ENCODE measurements at places on chromosomes 11 and 22.
A peak's percentile ranks its signal among the peaks of the same experiment; 100 is the strongest.

DNA sequence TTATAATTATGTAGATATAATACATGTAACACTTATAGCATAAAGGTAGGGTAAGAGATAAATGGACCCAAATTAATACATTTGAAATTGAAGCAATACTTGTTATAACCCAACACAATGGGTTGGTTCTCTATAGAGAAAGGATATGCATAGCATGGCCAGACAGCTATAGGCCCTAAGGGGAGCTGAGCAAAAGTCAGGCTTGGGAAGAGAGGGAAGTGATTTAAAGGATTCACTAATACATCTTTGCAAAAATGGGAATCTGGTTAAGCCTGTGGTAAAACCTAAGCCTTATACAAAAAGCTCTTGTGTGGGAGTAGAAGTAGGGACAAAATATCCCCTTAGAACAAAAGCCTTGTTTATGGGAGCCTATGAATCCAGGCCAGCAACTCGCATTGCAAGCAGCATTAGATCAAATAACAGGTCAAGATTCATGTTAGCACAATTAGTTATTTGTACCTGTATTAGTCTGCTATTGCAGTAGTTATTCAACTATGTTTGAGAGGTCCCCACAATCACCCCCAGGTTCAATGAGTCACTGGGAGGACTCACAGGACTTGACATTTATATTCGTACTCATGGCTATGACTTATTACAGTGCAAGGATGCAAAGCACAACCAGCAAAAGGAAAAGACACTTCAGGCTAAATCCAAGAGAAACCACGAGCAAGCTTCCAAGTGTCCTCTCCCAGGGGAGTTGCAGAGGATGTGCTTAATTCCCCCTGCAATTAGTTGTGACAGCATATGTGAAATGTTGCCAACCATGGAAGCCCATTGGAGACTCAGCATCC lies 144.7 kb upstream of the LMO1 start:
- no peak for DNase-seq

DNA sequence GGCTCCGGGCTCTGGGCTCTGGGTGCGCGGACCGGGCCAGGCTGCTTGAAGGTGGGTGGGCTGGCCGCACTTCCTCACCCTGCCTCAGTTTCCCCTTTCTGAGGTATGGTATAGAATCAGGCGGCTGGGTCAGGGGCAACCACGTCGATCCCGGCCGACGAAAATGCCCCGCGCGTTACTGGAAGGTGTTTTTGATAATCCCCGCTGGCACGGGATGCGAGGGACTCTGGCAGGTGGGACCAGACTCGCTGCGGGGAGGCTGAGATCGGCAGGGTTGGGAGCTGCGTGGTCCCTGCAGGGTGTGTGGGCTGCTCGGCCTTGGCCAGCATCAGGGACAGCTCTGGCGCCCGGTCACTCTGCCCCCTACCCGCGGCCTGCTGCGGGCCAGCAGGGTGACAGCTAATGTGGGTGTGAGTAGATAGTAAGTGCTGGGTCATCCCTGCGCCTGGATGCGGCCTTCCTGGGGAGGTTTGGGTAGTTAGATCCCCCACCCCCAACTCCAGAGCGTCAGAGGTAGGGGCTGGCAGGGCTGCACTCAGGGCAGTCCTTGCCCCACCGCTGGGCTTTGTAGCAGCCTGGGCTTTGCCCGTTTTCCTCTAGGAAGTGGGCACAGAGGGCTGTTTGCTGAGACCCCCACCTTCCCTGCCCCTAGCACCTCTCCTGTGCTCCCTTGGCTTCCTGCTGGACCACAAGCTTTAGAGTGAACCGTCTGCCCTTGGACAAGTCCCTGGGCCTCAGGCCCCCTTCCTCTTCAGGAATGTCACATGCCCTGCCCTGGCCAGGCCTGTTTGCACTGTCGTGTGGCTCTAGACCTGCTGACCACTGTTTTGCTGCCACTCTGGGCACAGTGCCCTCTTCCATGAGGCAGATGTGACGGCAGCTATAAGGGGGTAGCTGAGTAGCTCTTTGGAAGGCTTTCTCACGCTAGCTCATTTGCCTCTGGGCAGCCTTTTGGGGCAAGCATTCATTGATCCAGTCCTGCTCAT lies 579 bp downstream of the TANGO2 start:
- DNase-seq: peak; percentile 43

DNA sequence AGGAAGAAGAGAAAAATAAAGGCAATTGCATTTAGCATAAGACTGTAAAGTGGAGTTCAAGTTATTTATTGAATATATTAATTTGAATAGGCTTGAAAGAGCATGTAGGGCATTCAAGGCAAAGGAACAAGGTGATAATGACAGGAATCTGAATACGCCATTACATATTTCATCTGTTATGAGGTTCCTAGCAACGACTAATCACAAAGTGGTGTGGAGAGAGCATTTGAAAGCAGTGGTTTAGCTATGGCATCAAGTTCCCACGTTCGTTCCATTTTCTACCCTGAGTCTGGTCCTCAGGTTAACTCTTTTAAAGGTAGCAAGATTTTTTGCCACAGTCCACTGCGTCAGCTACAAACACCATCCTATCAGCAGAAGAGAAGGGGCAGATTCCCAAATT lies 59.4 kb downstream of the CNTN5 start:
- DNase-seq: no peak

DNA sequence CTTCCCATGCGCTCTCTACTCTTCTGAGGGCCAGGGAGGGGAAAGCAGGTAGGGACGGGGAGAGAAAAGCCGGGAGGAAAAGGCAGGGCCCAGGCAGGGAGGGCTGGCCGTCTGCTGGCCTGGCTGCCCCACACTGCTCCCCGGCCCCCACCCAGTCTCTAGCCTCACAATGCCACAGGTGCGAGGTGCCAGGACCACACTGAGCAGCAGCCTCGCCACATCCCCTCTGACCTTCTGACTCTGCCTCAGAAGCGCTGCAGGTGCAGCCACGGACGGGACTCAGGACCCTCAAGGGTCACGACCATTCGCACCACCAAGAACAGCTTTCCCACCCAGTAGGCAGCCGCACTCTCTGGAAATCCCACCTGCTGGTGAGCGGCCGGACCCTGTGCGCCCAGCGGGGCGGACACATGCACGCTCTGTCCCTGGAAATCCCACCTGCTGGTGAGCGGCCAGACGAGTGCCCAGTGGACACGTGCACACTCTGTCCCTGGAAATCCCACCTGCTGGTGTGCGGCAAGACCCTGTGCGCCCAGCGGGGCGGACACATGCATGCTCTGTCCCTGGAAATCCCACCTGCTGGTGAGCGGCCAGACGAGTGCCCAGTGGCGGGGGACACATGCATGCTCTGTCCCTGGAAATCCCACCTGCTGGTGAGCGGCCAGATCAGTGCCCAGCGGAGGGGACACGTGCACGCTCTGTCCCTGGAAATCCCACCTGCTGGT lies 20.1 kb downstream of the TOLLIP start:
- DNase-seq: no peak

DNA sequence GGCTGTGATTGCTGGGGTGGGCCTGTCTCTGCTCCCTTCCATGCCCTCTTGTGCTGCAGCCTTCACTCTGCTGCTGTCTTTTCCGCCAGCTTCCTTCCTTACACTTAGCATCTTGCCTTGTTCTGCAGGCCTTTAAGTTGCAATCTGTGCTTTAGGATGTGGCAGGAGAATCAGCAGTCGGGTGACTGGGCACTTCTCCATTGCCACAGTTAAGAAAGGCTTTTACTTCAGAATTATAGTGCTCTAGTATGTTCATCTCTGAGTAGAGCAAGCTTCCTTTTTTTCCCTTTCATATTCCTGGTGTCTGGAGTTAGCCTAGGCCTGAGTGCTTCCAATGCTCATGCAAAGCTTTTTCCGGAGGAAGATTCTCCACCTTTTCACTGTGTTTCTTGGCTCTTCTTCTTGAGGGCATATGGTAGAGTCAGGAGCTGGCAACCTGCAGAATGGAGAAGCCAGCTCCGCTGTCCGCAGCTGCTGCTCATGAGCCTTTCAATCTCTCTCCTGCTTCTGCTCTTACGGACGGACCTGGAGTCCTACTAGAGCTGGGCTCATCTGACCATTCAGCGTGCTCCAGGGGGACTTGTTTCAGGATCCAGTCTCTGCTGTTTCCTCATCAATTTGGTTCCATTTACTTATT lies 20.2 kb downstream of the PPP6R2 start:
- no peak for DNase-seq

- DNase-seq: no peak
These were observed 30.5 kb downstream of the KCNQ1 start for GRCh38 chr11:2475136-2475918.

DNA sequence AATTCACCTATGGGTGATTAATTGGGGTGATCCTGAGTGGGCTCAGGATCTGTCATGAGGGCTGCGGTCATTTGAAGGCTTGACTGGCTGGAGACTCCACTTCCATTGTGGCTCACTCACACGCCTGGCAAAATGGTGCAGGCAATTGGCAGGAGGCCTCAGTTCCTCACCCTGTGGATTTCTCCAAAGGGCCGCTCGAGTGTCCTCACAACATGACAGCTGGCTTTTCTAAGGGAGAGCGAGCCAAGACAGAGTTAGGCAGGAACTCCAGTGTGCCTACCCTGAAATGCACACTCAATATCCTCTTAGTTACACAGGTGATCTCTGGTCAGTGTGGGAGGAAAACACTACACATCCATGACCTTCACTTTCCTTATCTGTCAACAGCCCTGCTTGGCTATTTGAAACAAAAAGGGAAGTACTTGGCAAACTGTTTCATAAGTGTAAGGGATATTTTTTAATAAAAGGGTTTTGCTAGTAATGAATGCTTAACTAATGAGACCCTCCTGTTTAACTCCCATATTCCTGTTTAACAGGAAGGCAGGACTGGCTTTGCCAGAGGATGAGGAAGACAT lies 25.7 kb downstream of the OSBP2 start:
- no peak for DNase-seq

GRCh38 chr11:728901-729491 lies 18.3 kb upstream of the TALDO1 start:
- no peak for DNase-seq

DNA sequence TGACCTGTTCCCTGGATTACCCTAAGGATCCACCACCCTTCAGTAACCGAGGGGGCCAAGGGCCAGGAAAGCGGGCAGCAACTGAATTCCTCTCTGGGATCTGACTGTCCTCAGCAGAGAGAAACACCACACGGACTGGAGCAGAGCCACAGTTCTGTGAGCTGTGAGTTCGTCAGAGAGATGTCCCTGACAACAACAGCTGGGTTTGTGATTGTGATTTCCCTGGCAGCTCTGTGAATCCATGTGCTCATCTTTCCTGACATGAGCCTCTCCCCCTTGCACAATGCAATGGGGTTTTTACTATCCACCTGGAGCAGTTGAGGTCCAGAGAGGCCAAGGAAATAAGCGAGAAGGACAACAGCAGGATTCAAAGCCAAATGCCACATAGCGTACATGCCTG lies 69.4 kb upstream of the AMPD3 start:
- no peak for DNase-seq

GRCh38 chr11:126311401-126312291 lies 7.8 kb downstream of the DCPS start:
- DNase-seq: no peak

DNA sequence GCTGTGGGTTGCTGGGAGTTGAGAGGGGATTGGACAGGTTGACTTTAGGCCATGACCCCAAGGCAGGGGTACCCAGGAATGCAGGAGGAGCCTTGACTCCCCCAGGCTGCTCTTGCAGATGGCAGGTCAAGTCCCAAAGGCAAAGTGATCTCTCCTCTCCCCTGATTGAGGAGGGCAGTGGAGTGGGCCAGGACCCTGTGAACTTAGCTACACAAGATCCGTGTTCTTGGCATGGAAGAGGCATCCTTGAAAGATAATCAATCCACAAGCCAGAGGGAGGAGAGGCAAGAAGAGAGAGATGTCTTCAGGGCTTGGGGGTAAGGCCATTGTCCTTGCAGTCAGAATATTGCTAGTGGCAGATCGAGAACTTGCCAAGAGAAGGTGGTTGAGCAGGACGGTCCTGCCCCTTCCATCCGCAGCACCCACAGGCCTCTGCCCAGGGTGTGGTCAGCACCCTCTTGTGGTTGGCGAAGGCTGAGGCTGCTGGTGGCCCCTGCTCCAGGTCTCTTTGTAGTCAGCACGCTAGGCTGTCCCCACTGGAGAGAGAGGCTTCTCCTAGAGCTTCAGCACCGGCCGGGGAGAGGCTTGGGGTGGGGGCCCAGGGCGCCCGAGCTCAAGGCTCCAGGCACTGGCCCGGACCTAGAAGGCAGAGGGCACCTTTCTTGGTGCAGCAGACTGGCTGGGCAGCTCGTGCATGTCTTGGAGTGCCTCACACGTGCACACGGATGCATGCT lies 45.4 kb downstream of the KCNC1 start:
- DNase-seq: no peak

- no peak for DNase-seq
These were observed 38.3 kb upstream of the CCDC34 start for GRCh38 chr11:27401280-27401832.

- DNase-seq: no peak
These were observed 403.2 kb upstream of the DDI1 start for GRCh38 chr11:103633068-103633788.

GRCh38 chr11:13831696-13832095 lies 130.8 kb upstream of the SPON1 start:
- no peak for DNase-seq

- DNase-seq: peak; percentile 45
These were observed 697 bp upstream of the PAFAH1B2 start for GRCh38 chr11:117143390-117143789.

DNA sequence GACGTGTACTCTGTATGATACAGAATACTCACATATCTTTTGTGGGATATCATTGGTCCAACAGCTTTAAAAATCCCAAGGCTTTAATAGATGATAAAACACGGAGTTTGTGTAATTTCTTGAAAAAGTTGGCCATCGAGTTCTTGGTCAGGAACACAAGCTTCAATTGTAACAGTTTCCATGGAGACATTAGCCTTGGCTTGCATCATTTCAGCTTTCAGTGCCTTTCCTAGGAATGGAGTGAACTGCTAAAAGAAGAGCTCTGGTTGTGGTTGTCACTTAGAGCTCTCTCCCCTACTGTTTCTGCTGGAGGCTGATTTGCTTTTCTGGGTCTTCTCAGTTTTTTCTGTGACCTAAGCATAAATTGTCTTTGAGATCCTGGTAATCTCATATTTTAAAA lies 14.2 kb downstream of the BMAL1 start:
- no peak for DNase-seq

DNA sequence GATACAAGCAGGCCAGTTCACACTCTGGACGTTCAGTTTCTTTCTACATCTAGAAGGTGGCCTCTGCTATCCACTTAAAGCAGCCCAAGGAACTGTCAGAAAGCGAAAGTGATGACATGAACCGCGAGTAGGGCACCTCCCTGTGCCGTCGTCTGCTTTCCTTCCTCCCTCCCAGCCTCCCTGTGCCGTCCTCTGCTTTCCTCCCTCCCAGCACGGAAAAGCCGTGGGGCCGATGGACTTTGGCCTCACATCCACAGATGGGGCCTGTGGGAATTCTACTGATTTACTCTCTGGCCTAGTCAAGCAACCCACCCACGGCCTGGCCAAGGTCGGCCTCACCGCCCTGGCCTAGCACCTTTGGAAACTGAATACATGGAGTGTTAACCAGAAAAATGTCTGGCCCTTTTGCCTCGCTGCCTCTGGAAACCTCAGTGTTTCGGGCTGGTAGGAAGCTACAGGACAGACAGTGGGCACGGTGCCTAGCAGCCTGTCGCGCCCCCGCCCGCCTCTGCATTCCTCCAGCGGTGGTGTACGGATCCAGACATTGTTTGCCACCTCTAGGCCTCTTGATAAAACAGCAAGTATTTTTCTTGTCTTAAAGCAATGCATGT lies 14.2 kb downstream of the PEX26 start:
- DNase-seq: peak; percentile 81
